NCI-H1694 treated with DMSO at 0.1 percent for 48 hours (cell line): ENCODE measurements at places on chromosomes 1 and 21.

DNA sequence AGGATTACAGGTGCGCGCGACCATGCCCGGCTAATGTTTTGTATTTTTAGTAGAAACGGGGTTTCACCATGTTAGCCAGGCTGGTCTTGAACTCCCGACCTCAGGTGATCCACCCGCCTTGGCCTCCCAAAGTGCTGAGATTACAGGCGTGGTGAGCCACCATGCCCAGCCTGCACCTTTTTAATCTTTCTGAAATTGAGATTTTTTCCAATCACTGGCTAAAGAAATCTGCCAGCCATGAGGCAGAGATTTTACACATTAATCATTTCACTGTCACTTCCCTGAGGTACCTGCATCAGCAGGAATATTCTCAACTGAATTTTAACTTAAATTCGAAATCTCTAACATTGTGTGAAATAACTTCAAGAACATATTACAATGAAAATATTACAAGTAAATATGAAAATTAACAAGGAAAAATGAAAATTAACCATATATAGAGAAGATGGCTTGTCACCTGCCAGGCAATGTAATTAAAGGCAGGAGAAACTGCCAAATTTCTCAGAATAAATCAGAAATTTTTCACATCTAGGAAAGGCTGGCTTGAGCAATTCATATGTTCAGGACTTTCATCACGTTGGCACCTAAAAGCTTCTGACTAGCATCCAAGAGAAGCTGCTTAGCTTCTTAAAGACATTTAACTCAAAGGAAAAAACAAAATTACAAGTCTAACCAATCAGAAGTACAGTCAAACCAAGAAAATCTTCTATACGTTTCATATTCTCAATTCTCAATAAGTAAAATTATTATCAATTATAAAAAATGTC lies 5.9 kb downstream of the ANKRD13C start:
- DNase-seq = no peak

DNA sequence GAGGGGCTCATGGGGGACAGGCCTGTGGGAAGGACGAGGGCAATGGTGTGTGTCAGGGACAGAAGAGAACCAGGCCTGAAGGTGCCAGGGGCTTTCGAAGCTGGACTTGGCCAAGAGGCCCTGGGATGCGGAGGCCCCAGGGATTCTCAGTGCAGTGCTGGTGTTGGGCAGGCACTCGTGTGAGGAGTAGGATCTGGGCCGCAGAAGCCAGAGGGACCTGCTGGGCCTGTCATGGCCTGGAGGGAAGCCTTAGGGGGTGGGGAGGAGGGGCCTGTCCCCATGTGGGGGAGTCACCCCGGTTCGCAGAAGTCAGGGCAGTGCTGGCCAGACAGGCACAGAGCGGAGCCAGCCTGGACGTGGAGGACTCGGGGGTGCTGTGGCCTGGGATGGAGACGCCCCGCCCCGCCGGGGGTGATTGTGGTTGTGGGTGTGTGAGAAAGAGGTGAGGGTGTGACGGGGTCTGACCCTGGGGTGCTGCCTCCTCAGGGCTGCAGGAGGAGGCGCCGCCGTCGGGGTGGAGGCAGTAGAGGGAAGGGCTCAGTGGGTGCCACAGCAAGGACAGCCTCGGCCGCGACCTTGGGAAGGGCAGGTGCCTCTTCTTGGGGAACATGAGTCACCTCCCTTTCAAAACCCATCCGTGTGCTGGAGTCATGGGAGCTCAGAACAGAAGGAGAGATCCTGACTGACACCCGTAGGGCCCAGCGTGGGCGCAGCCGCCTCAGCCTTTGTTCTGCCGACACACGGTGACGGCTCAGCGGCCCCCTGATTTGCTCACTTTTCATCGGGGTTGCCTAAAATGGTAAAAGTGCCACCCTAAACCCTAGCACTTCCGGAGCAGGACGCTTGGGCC lies 33.9 kb downstream of the FAAP20 start:
- no peak for DNase-seq

GRCh38 chr1:235935235-235936225 lies 68.8 kb upstream of the LYST start:
- no peak for DNase-seq

DNA sequence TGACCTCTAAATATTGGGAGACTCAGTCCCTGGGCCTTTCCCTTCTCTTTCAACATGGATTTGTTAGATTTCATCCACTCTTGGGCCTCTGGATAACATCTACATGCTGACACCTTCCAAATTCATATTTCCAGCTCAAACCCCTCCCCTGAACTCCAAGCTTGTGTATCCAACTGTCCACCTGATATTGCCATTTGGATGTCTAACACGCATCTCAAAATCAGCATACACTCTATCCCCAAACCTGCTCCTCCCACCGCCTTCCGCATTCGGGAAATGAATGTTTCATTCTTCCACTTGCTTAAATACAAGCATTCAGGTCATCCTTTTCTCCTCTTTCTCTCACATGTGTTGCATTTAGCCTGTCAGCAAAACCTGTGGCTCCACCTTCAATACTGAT lies 17.5 kb upstream of the KAZN start:
- DNase-seq = no peak

- no peak for DNase-seq
Measured at GRCh38 chr1:36093226-36093625, 4.5 kb downstream of the ADPRS start.

GRCh38 chr1:17837233-17838030 lies 82.3 kb downstream of the ACTL8 start:
- DNase-seq = no peak

GRCh38 chr1:236235116-236235515 lies 46.6 kb downstream of the ERO1B start:
- no peak for DNase-seq

GRCh38 chr1:64038965-64039364 lies 164.5 kb upstream of the UBE2U start:
- no peak for DNase-seq

GRCh38 chr1:73907051-73907450 lies 290.9 kb downstream of the LRRIQ3 start:
- DNase-seq = no peak

- no peak for DNase-seq
Measured at GRCh38 chr1:233293556-233294446, 1.7 kb downstream of the PCNX2 start.

- DNase-seq = no peak
Measured at GRCh38 chr1:154081386-154082126, 73.3 kb downstream of the NUP210L start.

GRCh38 chr21:30232011-30232410 lies 16.1 kb upstream of the CLDN8 start:
- DNase-seq = no peak
